Pancreas (tissue), 10 donors: ENCODE measurements at places on chromosomes 16 and 17. TPM values are rescaled to one million over a fixed set of nuclear protein-coding genes. Genes with fewer than 3 reads are reported as not detected.

DNA sequence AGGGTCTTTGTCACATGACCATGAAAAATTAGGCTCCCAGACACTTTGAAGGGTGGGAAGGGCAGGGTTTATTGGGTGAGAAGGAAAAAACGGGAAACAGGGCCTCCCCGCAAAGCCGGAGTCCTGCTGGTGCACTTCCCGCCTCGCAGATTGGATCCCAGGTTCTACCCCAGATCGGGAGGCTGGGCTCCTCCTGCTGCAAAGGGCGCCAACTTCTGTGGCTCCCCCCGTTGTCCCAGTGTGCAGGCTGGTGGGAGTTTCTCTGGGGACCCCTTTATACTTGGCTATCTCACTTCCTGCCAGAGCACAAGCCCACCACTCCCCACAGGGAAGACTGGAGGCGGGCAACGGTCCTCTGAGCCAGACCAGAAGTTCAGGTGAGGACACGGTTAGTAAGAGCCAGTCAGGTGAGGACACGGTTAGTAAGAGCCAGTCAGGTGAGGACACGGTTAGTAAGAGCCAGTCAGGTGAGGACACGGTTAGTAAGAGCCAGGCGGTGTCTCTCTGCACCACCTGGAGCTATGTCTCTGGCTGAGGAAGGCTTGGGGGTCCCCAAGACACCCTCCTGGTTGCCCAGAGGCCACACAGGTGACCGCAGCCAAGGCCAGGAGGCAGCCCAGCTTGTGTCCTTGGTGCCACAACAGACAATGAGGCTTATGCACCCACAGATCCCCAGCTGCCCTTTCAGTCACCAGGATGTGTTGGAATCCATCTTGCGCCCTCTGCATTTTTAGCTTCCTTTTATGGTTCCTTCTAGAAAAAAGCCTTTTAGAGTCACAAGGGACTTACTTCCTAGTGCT is 48.1 kb upstream of the CHMP6 start:
- DNase-seq: peak; percentile 23

DNA sequence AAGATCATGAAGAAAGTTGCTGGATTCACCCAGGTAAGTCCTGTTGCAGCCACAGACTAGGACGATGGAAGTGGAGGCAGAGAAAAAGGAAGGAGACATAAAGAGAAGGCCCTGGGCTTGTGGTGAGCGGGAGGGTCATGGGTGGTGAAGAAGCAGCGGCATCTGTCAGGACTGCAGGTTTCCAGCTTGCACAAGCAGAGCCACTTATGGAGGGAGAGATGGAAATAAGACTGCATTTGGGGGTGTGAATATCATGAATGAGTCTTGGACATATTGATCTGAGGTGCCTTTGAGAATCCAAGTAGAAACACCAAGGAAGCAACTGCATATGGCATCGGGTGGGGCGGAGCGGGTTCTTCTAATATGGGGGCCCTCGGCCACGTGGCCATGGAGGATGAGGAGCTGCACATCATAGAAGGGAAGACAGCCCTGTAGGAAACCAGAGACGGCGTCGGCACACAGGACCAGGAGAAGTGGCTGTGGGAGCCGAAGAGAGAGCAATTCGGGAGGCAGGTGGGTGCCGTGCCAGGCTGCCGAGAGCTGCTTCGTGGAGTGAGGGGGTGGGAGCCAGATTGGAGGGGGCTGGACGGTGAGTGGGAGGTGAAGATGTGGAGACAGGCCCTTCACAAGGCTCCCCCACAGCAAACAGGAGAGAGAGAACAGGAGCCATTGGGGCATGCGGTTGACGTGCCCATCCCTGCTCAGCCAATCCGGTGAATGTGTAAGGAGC is 243.5 kb downstream of the GSG1L start:
- no peak for DNase-seq

DNA sequence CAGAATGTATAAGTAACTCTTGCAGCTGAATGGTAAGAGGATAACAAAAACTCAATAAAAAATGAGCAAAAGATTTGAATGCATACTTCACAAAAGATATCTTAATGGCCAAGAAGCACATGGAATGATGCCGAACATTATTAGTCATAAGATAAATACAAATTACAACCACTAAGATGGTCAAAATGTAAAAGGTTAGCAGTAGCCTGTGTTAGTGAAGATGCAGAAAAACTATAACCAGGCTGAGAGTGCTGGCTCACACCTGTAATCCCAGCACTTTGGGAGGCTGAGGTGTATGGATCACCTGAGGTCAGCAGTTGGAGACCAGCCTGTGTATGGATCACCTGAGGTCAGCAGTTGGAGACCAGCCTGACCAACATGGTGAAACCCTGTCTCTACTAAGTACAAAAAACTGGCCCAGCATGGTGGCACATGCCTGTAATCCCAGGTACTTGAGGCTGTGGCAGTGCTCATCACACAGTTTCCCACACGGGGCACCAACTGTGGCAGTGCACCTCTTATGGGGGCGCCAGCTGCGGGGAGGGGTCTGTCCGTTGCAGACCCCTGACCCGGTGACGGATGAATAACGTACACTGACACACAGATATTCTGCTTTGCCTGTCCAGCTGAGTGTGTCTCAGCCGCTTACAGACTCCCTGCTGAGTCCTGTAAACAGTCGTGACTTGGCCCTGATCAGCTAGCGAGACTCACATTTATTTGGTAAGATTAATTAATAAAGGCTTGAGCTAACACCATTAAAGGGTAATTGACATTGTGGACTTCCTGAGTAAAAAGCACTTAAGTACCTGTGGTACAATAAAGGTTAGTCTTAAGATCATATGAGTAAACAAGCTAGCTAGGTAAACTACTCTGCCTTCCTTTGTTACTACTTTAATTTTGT is 45.7 kb upstream of the FAM20A start:
- DNase-seq: no peak

DNA sequence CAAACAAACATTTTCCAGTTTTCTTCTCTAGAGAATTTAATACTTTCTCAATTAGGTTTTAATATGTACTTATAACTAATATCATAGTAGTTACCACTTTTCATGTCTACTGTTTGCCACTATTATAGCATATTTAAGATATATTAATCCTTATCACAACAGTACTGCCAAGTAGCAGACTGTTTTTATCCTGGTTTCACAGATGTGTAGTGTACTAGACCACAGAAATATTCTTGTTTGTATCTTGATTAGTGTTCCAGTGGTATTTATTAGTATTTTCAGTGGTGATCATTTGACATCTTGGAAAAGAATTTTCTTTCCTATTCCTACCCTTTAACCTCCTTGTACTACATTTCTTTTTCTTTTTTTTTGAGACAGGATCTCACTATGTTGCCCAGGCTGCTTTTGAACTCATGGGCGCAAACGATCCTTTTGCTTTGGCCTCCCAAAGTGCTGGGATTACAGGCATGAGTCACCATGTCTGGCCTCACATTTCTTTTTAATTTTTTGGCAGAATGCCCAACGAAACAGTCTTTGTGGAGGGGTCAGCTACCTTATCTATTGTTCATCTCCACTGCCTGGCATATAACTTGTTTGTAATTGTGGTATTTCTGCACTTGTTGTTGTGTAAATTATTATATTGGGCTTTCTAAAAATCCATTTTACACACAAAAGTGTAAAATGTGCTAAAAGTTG is 27.2 kb downstream of the MAP2K4 start:
- no peak for DNase-seq

DNA sequence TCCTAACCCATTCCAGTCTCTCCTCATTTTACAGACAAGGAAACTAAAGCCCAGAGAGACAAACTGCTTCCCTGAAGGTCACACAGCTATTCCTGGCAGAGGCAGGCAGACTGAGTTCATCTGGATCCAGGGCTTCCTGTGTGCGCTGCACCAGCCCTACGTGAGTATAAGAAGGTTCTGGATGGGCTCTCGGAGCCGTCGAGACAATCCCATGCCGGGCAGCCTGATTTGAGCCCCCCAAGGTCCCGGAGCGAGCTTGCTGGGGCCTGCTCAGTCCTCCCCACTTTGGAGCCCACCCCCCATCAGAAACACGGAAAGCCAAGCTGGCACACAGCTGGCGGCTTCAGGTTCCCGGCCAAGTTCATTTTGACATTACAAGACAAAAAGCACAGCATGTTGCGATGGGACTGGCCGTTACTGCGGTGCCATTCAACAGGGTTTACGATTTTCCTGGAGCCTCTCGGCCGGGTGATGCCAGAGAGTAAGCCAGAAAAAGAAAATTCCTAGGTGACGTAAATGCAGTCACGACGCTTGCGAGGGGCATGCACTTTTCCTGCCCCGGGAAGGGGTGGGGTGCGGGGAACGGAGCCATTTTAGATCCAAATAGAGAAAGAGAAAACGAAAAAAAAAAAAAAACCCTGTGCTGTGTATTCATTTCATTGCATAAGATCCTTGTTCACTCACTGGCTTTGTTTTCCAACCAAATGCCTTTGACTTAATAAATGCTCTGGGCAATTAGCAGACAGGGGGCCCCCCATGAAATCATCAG is 167.1 kb upstream of the FOXF1 start:
- DNase-seq: no peak

- DNase-seq: no peak
Observed at GRCh38 chr16:57592591-57593003, 35.8 kb upstream of the ADGRG1 start.

GRCh38 chr16:89704281-89704680 is 2.8 kb upstream of the SPATA2L start:
- no peak for DNase-seq

KRT33B gene
- not detected for polyA plus RNA-seq

CCL1 gene
- not detected for polyA plus RNA-seq

GRCh38 chr17:29565643-29566472 is 979 bp downstream of the ABHD15 start:
- peak; percentile 79 for DNase-seq

- peak; percentile 50 for DNase-seq
Observed at GRCh38 chr16:14559809-14560241, 70.2 kb downstream of the PARN start.

ATP2A1 gene
- 0.49 TPM for polyA plus RNA-seq

- DNase-seq: no peak
Observed at GRCh38 chr17:31744511-31744951, 114.5 kb downstream of the COPRS start.

- DNase-seq: no peak
Observed at GRCh38 chr16:73124097-73124652, 76.2 kb upstream of the ZFHX3 start.

GRCh38 chr16:56625140-56625942 is at the start of gene MT1E:
TSS of gene MT1E (plus strand) at chr16:56625781. CDS start at chr16:56625852, 71 bp downstream.
- DNase-seq: peak; percentile 81
